ENCODE measurements at places on chromosomes 1 and 21.

GRCh38 chr21:22363504-22363903, 1365.3 kb downstream of the NCAM2 start:
- no peak for DNase-seq

- DNase-seq = peak; percentile 75
Measured at GRCh38 chr21:35400233-35400939, 351.3 kb upstream of the RUNX1 start.

GRCh38 chr1:8002921-8003320, 23.2 kb downstream of the ERRFI1 start:
- DNase-seq = no peak

DNA sequence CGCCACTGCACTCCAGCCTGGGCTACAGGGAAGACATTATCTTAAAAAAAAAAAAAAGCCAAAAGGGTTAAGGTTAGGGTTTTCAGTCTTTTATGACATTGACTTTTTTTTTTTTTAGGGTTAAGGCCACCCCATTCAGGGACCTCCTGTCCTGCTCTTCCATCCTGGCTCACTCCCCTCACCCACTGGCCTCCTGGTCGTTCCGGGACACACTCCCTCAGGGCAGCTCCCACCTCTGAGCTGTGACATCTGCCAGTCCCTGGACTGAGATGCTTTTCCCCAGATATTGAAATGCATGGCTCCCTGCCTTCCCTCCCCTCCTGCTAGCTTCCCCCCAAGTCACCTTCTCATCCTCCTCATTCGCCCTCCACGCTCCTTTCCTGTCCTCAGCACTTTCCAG, 9.6 kb downstream of the PLEKHG5 start:
- DNase-seq = no peak

- no peak for DNase-seq
Measured at GRCh38 chr21:27164208-27165177, 197.6 kb upstream of the ADAMTS5 start.

GRCh38 chr1:165834229-165834628, 6.8 kb downstream of the UCK2 start:
- DNase-seq = no peak
